ENCODE measurements at places on chromosomes 16 and 17.

DNA sequence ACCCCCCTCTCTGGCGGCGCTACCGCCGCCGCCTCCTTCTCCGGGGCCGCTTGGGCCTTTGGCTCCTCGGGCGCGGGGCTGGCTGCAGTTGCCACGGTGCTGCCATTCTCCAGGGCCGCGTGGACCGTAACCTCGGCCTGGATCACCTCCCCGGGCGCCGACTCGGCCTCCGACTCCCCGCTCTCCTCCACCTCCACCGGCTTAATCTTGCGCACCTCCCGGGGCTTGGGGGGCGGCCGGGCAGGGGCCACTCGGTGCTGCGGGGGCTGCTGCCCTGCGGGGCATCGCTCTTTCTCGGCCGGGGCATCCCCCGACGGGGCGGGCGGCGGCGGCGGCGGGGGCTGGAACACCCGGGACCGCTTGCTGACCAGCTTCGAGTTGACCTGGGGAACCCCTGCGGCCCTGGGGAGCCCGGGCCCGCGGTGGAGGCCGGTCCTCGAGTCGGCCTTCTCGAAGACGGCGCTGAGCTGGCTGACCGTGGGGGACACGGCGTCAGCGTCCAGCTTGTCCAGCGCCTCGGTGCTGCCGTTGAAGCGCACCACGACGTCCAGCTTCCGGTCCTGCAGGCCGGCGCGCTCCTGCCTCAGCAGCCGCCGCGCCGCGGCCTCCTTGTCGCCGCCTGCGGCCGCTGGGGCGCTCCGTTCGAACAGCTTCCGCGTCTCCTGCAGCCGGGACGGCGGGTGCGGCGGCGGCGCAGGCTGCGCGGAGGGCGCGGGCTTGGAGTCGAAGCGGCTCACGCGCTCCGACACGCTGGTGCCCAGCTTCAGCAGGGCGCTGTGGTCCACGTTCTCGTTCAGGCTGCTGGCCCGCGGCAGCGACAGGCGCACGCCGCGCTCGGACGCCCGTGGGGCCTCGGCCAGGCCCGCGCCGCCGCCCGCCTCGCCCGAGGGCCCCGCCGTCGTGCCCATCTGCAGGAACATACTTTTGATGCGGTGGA is 792 bp downstream of the PPP1R9B start:
- peak; percentile 54 for DNase-seq

DNA sequence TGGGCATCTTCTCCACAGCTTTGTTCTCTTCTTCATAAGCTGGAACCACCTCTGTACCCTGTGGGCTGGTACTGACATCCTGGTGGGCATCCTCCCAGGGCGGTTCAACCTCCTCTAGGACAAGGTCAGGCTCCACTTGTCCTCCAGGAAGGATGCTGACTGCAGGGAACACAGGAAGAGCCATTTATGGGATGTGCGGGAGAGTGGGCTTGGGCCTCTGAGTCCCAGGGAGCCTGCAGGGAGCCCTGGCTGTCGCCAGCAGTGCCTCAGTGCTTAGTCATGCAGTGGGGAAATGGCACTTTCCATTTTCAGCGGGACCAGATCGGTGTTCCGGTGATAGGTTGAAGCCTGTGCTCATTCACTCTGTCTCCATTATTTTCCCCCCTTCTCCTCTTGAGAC is 20.5 kb downstream of the CNGB1 start:
- DNase-seq: no peak

DNA sequence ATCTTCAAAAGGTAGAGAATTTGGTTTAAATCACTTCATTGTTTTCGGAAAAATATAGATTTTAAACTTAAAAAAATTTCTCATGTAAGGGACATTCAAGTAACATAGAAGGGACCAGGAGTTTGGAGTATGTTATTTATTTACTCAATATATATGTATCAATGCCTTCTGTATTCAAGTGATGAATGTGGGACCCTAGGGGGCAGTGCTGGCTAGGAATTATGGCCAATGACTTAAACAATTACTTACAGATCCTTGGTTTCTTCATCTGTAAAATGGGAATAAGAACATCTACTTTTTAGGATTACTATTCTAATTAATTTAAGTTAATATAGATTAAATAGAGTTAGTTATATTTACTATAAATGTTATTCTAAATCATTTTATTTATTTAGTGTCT is 886.3 kb upstream of the RBFOX1 start:
- DNase-seq: no peak

DNA sequence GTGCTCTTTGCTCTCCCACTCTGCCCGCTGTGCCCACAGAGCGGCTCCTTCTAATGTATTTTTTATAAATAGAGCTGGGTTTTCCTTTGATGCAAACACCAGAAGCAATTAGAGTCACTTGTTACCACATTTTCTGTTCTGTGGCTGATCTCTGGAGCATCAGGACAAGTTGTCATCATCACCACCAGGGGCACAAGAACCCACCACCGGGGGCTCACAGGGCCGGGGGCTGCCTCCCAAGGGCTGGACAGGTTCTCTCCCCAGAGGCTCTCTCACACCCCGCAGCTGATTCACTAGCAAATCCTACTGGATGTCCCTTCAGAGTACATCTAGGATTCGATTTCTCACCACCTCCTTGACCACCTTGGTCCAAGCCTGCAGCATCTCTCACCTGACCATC is 18.5 kb downstream of the C16orf82 start:
- no peak for DNase-seq

- no peak for DNase-seq
These were observed 37.6 kb downstream of the CBFA2T3 start for GRCh38 chr16:88939245-88939971.

DNA sequence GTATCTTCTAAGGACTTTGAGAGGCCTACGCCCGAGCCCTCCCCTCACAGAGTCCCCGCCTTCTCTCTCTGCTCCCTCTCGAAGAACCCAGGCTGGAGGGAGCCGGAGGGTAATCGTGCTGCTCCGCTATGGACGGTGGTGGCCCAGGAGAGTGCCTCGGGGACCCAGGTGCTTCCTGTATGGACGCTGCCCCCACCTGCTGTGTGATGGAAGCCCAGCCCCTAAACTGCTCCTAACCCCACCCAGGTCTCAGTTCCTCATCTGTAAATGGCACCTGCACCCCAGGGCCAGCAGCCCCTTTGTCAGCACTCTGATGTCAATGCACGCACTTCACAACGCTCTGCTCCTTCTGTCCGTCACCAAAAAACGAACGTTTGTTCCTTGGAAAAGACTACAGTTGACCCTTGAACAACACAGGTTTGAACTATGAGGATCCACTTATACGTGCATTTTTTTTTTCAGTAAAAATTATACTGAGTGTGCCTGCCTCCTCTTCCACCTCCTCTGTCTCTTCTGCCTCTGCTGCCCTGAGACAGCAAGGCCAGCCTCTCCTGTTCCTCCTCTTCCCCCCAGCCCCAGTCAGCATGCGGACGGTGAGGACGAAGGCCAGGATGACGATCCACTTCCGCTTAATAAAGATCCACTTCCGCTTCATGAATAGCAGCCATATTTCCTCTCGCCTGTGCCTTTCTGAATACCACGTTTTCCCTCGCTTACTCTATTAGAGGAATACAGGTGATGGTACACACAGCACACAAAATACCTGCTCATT is 118.3 kb downstream of the BANP start:
- no peak for DNase-seq

- no peak for DNase-seq
These were observed 541.1 kb downstream of the KCNJ18 start for GRCh38 chr17:22233382-22233781.

DNA sequence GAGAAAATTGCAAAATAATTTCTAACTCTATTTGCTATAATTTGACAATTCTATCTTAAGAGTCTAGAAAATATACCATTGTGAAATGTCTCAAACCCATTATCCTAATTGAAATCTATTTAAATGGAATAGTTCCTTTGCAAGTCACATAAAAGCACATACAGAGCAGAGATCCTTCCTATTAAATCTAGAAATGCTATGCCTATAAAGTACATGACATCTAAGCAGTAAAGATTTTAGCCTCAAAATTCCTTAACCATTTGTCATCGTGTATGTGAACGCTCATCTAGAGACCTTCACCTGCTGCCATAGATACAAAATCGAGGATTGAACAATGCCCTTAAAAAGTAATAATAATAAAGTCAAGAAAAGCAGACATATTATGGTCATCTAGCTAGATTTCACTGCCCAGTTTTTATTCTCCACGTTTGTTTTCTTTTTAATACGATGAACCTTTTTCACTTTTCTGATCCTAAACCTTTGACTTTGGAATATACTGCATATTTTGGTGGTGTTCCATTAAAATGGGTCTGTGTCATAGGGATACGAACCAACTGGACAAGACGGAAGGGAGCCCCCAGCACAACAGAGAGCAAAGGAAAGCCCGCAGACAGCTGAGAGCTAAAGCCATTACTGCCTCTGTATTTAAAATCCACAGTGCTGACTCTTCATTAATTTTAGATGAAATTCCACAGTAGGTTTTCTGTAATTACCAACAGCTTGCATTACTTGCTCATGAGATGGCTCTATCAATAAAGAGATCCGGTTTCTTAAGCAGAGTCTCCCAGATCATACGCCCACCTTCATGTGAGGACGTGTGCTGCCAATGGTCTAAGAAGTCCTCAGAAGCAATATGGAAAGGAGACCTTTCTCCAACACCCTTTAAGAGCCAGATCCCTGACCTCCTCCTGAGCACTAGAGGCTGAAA is 17.6 kb downstream of the TEX2 start:
- DNase-seq: no peak

GRCh38 chr17:233473-233941 is 52.1 kb upstream of the DOC2B start:
- DNase-seq: no peak

GRCh38 chr17:39002991-39003715 is 36.0 kb upstream of the FBXO47 start:
- DNase-seq: no peak

DNA sequence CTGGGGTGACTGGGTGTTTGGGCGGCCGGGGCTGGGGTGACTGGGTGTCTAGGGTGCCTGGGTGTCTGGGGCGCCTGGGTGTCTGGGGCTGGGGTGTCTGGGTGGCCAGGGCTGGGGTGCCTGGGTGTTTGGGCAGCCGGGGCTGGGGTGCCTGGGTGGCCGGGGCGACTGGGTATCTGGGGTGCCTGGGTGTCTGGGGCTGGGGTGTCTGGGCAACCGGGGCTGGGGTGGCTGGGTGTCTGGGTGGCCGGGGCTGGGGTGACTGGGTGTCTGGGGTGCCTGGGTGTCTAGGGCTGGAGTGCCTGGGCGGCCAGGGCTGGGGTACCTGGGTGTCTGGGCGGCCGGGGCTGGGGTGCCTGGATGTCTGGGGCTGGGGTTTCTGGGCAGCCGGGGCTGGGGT is 13.4 kb upstream of the APRT start:
- DNase-seq: no peak

DNA sequence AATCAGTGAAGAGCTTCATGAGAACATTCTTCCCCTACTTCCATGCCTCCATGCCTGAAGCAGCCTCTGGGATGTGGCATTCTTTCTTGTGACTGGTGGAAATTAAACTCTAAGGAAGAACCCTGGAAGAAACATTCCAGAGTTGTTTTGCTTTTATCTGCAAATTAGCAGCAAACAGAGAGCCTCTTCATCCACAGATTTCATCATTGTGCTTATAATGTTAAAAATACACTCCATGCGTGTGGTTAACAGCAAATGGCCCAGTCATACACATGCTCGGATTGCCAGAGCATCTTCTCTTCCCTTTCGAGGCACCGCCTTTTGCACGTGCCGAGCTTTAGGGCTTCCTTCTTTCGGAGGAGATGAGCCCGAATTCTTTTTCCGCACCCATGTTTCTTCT is 411.3 kb downstream of the SNX29 start:
- no peak for DNase-seq

GRCh38 chr16:106623-107324 is 28.7 kb downstream of the MPG start:
- peak; percentile 79 for DNase-seq

GRCh38 chr17:31072186-31072585 is 22.6 kb upstream of the NF1 start:
- DNase-seq: no peak

DNA sequence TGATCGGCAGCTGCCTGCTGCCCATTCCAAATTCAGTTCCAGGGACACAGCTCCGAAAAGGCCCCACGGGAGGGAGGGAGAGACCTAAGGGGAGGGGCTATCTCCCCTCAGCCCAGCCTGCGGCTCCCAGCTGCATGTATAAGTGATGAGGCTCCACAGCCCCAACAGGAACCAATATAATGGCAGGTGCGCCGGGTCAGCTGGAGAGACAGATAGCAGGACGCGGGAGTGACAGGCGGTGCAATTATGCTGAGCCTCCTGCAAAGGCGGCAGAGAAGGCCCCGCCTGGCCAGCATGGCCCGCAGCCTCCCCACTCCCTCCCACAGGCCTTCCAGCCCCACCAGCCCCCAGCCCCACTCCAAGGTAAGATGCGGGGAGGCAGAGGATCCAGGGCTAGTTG is 8.1 kb upstream of the C1QL1 start:
- no peak for DNase-seq
